T-helper 2 cell (primary cell): ENCODE measurements at places on chromosomes 7 and 10.

DNA sequence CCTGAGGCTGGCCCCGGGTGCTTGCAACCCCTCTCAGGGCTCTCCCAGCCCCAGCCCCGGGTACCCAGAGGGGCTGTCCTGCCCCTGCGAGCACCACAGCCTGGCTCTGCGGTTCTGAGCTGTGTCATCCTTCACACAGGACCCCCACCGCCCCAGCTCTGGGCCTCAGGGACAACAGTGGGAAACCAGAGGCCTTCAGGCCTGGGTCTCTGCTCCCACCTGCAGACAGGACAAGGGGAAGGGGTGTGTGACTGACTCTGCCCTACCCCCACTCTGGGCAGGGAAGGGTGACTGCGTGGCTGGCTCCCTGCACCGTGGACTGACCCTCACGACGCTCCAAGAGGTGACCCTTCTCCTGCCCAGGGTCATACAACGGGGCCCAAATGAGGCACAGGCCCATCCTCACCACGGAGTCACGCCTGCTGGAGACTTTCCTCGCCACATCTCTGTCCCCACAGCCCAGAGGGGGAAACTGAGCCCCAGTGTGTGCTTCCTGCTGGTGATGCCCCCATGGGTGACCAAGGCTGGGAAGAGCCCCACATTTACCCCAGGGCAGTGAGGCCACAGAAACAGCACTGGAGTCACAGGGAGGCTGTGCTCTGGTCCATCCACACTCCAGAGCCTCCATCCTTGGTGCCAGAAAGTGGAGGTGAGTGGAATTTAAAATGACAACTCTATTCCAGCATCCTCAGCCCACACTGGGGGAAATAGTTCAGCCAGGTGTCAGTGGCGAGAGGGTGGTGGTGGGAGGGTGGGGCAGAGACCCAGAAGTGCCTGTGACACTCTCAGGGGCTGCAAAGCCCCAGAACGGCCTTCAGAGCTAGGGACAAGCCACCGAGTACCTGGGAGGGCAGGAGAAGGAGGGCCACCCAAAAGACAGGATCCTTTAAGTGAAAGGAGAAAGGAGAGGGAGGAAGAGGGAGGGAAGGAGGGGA is 13.6 kb downstream of the CAMK2B start:
- no peak for DNase-seq

DNA sequence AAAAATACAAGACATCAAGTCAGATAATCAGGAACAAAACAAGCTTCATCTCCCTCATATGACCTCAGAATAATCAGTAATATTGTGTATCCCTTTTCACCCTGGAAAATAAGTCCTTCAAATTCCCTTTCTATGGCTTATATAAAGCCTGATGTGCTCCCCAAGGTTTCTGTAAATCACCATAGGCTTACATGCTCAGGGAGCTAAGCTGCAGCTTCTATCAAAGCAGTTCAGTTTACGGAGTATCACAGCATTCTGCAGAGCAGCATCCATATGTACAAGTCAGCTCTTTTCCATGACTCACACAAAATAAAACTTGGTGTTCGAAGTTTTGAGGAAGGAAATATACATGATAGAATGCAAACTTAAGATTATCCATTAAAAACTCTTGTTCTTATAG is 225.6 kb downstream of the LRRTM3 start:
- no peak for DNase-seq

DNA sequence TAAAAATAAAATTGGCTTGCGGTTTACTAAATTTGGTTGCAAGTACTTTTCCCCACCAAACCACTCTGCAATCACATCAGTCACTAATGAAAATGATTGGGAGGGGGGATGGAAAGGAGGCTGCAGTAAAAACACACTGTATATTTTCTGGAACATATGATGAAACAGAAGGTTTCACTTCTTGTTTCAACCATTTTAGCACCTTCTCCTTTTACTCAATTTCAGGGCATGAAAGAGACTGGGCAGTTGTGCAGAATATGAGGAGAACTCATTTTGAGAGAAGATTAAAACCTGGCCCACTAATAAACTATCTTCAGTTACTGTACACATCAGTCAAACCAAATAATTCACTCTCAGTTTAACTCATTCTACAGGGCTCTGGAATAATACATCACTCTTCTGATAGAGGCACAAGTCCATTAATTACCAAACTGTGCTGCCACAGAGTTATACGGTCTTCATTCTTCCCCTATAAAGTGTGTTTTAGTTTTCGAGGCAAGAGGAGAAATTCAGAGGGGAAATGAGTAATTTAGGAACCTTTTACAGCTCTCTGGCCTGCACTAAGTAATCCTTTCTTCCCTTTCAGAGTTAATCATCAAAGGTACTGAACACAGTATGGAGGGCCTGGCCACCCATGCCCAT is 25.5 kb downstream of the JAZF1 start:
- DNase-seq, result no peak

GRCh38 chr10:59376846-59377245 is 14.5 kb upstream of the FAM13C start:
- DNase-seq, result no peak

GRCh38 chr10:52701647-52702046 is 70.9 kb downstream of the MBL2 start:
- no peak for DNase-seq

DNA sequence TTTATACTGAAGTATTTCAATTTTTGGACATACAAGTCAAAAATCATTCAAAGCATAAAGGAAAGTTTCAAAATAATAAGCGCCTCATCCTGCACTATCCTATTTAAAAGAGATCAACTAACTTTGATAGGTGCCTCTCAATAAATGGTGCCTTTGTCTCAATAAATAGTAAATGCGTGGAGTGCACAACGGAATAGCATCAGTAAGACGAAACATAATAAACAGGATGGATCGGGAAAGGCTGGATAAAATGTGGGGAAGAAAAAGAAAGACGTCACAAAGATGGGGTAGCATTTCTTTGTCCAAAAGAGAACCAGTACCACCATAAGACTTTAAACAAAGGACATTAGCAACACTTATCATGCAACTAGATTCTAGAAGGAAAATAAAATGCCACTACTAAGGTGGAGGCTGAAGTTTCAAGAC is 571 bp upstream of the PRKAR2B start:
- no peak for DNase-seq

GRCh38 chr7:156014201-156014600 is 201.9 kb upstream of the SHH start:
- no peak for DNase-seq

DNA sequence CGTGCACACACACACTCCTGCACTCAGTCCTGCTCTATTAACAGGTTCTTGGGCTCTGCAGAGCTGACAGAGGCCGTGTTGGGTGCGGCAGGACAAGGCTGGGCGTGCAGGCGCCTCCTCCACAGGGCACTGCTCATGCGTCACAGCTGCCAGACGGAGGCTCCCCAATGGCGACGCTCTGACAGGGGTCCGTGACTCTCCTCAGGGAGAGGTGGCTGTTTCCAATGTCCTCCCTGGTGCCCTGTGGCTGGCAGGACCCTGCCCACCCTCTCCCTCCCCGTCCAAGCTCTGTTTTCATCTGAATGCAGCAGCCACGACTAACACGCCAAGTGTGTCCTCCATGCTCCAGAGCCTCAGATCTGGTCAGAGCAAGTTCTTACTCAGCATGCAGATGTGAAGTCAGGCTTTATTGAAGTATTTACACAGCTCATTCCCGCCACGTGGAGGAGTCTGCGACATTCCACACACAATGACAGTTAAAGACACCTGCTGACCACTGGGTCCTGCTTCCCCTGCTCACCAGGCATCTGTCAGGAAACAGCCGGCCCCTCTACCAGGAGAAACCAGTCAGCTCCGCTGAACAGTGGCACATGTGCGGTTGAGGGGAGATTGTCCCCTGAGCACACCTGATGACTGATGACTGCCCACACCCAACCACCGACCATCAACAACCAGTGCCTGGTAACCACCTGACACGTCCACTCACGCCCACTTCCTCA is 116.7 kb downstream of the VIPR2 start:
- DNase-seq, result no peak

DNA sequence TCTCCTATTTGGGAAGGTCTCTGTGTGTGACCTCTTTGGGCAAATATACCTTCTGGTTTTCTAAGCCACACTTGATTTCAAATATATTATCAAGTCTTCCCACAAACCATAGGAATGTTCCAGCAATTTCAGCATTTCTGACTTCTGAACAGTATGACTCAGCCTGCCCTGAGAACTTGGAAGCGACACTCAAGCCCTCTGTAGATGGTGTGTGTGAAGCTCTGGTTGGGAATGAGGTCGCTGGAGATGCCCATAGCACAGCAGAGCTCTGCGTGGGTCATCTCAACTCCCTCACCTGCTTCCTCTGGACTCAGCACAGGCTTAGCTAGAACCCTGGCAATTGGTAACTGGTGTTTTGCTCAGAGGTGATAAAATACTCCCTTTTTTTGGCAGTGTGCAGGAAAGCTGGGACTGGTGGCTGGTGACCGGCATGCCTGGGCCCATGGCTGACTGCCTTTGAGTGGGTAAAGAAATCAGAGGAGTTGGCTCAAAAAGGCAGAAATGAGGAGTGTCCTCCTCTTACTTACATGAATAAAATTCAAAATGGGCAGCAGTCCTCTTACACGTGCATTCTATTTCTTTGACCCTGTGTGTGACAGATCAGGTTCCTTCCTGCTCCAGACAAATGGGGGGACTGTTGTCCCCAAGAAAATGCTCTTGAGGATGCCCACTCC is 87.5 kb upstream of the NRP1 start:
- no peak for DNase-seq

GRCh38 chr7:73470208-73470607 is 36.6 kb downstream of the FZD9 start:
- no peak for DNase-seq

- DNase-seq, result no peak
Measured at GRCh38 chr7:129646369-129647021, 35.0 kb downstream of the NRF1 start.

GRCh38 chr10:102457591-102458150 is 6.3 kb upstream of the C10orf95 start:
- no peak for DNase-seq

GRCh38 chr10:122018491-122018890 is 29.5 kb downstream of the TACC2 start:
- no peak for DNase-seq
